Thyroid gland (tissue), 4 donors: ENCODE measurements at places on chromosomes 3 and 15. TPM values are rescaled to one million over a fixed set of nuclear protein-coding genes. Genes with fewer than 3 reads are reported as not detected.

MEIS2 gene
- total RNA-seq = 14.8 TPM

- no peak for DNase-seq
These were observed 68.0 kb downstream of the C3orf70 start for GRCh38 chr3:185084901-185085300.

GRCh38 chr3:125219261-125219701 is 6.7 kb upstream of the SLC12A8 start:
- DNase-seq = peak; percentile 15

DNA sequence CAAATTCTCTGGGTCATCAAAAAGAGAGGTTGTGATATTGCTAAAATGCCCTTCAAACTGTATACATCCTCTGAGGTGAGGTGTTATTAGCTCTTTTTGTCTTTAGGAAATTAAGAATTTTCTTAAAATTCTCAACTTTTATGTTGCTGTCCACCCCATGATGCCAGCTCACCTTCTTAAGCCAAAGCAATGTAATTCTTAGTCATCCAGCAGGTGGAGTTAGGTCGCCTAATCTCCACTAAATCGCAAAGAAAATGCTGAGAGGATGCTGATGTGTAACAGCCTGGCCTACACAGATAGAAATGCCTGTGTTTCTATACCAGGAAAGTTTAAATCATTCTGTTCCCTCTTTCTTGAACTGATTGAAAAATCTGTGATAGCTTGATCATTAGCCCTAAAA is 770.2 kb upstream of the ALCAM start:
- no peak for DNase-seq
